ENCODE measurements at places on chromosomes 6 and 20.

DNA sequence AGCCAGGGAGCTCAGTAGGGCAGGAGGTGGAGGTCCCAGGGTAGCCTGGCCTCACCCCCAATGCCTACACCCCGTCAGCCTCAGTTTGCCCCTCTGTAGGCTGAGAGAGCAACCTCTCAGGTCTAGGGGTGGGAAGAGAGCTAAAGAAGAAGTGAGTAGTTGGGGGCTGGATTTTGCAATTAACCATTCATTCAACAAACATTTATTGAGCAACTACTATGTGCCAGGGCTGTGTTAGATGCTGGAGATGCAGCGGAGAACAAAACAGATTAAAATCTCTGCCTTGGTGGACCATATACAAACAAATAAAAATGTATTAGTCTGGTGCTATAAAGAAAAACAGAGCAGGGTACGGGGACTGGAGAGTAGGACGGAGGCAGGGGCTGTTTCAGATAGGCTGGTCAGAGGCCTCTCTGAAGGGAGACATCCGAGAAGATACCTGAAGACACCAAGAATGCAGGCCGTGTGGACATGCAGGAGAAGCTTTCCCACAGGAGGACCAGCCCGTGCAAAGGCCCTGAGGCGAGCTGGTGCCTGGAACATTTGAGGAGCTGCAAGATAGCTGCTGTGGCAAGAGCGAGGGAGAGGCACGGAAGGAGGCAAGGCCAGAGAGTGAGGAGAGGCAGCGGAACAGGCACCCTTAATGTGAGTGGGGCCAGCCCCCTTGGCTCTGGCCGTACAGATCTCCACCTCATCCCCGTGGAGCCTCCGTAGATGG is 60.3 kb downstream of the GRM4 start:
- no peak for DNase-seq

- no peak for DNase-seq
Measured at GRCh38 chr20:60900618-60901017, 351.4 kb upstream of the CDH4 start.

- DNase-seq: no peak
Measured at GRCh38 chr6:163626073-163626867, 211.8 kb downstream of the QKI start.

DNA sequence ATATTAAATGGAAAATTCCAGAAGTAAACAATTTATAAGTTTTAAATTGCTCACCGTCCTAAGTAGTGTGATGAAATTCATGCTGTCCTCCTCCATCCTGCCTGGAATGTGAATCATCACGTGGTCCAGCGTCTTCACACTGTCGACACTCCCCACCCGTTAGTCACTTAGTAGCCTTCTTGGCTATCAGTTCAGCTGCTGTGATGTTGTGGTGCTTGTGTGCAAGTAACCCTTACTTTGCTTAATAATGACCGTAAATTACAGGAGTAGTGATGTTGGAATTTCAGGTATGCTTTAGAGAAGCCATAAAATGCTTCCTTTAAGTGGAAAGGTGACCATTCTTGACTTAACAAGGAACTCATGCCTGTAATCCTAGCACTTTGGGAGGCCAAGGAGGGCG is 25.2 kb downstream of the RIOK1 start:
- DNase-seq: no peak

GRCh38 chr6:48961781-48962415 is 501.2 kb downstream of the MMUT start:
- no peak for DNase-seq

DNA sequence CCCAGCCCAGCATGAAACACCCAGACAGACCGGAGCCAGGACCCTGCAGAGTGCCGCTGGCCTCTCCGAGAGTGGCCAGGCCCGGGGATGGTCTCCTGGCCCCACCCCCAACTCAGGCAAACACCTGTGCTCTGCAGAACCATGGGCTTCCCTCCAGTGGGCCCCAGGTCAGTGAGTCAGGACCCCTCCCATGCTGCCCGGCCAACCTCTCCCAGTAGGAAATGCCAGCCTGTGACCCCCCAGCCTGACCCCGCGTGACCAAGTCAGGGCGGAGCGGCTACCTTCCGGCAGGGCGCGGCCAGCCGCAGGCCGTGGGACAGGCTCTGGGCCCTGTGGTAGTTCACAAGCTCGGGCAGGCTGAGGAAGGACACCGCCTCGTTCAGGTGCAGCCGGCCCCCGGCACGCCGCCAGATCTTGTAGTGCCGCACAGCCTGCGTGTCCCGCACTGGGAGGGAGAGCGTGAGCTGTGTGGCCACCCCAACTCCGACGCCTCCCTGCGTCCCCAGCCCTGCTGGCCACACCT is 3.2 kb downstream of the PTK6 start:
- no peak for DNase-seq

- no peak for DNase-seq
Measured at GRCh38 chr20:4657096-4657495, 64.6 kb upstream of the PRND start.
